ENCODE measurements at places on chromosomes 6 and 20.

DNA sequence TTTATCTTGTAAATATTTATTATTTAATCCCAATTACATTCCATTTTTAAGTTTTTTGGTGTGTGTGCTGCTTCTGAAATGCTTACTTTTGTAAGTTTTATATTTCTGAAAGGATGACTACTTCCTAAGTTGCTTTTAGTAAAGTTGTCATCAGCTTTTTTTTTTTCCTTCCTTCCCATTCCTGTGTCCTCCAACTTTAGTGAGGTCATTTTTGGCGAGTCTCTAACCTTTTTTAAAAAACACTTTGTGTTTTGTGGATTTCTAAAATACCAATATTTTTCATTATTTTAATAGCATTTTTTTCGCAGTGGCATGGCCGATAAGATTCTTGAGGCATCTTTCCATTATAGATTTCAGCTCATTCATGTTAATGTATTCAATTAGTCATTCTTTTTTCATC lies 30.9 kb downstream of the FIG4 start:
- DNase-seq = no peak

GRCh38 chr20:62402456-62403150 lies 4.5 kb downstream of the CABLES2 start:
- no peak for DNase-seq

DNA sequence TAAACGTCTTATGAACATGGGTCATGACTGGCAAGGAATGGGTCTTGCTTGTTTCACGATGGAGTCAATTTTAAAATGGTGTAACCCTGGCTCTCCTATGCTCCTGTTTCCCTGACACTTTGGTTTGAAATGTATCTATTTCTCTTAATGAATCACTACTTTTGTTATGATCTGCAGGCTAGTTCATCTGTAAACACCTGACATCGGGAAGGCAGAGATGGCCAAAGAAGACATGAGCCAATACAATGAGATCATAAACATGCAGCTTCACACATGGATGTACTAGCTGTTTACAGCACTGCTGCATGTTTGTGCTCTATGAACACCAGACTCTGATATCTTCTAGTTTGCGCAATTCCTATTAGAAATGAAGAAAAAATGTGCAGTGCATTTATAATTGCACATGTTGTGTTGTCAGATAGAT lies 11.0 kb upstream of the RAD21L1 start:
- no peak for DNase-seq

- DNase-seq = no peak
Measured at GRCh38 chr20:62025832-62026563, 39.7 kb downstream of the TAF4 start.

- no peak for DNase-seq
Measured at GRCh38 chr20:41005361-41005729, 23.3 kb upstream of the TOP1 start.

DNA sequence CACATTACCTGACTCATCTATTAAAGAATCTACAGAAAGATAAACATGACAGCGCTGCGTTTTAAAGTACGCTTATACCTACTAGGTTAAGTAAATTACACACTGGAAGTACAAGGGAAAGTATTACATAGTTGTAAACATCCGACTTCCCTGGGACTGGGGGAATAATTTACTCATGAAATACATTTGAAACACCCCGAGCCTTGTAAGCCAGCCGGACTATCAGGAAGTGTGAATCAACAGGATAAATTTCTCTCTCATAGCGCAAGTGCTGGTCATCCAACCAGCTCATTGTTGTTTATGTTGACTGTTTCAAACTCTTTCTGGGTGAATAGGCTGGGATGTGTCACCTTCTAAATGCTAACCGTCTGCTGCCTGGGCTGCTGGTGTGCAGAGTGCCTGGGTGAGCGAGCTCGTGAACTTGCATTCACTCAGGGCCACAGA lies 4.9 kb downstream of the BMP6 start:
- no peak for DNase-seq

GRCh38 chr6:109791301-109791700 lies 100.2 kb downstream of the FIG4 start:
- no peak for DNase-seq

- DNase-seq = no peak
Measured at GRCh38 chr20:17494201-17494600, 37.0 kb downstream of the BFSP1 start.

DNA sequence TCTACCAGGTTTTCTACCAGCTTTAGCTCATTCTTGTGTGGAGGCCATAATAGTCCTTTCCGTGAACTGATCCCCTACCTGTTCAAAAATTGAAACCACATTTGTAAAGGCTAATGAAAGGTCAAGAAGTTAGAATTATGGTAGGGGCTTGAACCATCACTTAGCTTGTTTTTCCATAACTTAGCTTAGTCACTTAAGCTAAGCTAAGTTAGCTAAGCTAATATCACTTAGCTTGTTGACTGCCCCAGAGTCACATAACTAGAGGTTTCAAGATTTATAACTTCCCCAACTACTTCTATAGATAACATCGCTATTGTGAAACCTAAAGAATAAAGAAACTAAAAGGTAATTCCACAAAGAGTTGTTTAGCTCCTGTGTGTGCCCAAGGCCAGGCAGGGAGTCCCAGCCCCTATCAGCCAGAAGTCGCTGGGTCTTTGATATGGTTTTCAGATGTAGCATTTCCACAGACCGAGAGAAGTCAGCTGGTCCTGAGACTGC lies 131.8 kb downstream of the VEGFA start:
- DNase-seq = no peak

- no peak for DNase-seq
Measured at GRCh38 chr6:132763269-132763668, 5.6 kb upstream of the VNN2 start.

- DNase-seq = no peak
Measured at GRCh38 chr6:97095311-97095850, 170.9 kb downstream of the KLHL32 start.

DNA sequence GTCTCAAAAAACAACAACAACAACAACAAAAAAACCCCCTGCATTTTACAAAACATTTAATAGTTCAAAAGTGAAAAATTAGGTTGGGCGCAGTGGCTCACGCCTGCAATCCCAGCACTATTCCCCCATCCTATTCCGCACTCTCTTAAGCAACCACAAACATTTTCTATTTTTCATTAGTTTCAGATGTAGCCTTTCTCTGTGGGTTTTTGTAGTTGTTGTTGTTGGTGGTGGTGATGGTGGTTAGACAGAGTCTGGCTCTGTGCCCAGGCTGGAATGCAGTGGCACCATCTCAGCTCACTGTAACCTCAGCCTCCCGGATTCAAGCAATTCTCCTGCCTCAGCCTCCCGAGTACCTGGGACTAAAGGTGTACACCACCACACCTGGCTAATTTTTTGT lies 6.4 kb upstream of the GMNN start:
- no peak for DNase-seq

DNA sequence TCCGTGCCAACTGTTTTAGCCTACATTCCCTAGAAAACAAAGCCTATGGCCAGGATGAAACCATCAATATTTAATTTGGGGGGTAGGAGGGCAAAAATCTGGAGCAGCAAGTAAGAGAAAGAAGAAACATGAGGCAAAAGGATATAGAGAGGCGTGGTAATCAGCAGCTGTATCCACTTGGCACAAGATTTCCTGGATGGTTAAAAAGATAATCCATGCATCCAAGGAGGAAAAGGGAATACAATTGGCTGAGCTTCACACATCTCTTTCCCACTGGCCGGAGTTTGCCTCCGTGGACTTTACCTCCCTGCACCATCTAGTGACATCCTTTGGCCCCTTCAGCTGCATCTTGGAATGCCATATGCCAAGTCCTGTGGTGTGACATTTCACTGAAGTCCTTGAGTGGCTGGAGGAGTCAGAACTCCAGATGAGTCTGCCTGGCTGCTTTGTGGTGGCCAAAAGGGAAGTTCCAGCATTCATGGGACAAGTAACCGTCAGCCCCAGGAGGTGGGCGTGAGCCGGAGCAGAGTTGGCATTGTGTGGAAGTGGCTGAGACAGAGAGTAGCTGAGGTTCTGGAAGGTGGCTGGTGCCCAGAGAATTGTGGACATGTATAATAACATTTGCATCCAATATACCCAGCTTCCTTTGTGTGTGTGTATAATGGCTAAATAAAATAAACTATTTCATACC lies 13.7 kb upstream of the TMX4 start:
- DNase-seq = no peak

DNA sequence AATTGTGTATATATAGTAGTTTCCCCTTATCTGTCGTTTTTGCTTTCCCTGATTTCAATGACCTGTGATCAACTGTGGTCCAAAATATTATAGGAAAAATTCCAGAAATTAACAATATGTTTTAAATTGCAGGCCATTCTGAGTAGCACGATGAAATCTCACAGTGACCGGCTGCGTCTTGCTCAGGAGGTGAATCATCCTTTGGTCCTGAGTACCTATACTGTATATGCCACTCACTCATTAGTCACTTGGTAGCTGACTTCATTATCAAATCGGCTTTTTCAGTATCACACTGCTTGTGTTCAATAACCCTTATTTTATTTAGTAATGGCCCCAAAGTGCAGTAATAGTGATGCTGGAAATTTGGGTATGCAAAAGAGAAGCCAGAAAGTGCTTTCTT lies 728.3 kb upstream of the EYS start:
- no peak for DNase-seq

- no peak for DNase-seq
Measured at GRCh38 chr20:9071976-9072726, 3.3 kb downstream of the PLCB4 start.

DNA sequence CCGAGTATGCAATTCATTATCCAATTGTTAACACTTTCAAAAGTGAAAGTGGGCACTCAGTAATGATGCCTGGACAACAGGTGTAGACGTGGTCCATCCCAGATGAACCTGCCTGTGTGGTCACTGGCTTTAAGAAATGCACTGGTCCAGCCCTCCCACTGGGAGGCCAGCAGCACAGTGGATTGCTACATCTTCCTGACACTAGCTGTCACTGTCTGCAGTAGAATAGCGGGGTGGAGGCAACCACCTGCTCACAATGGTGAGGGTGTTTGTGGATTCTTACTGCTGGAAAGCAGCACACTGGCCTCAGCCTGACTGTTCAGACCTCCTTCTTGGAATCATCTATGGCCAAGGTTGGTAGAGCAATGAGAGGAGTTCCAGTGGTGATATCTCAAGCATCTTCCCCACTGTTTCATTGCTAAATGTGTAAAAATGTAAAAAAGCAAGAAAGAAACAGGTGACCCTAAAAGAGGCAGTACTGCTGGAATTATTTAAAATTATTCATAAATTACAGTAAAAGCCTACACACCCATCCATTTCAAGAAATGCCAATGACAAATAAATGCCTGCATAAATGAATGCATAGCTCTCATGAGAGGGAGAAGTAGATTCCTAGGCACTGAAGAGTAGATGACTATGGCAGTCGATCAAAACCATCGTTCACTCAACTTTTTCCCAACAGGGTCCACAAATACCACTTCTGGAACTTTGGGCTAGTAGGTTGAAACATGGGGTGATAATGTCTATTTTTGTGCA lies 228.0 kb upstream of the PLN start:
- DNase-seq = no peak

DNA sequence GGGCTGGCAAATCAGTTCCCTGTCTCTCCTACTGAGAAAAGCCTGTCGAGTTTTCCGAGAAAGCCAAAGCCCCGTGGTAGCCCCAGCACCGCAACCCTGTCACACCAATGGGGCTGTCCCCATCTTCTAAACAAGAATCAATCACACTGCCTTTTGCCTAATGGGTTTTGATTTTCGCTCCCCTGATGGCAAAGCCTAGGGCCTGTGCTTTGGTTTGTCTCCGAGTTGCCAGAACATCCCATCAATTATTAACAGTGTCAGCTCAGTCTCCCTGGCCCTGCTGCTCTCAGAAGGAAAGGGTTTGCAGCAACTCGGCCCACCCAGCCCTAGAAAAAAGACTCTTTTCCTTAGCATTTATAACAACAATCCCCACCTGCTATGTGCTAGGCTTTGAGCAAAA lies 4.2 kb downstream of the KCNB1 start:
- no peak for DNase-seq

GRCh38 chr20:46699651-46700359 lies 9.6 kb upstream of the SLC2A10 start:
- no peak for DNase-seq

GRCh38 chr20:2285193-2285592 lies 10.6 kb upstream of the TGM3 start:
- DNase-seq = no peak

GRCh38 chr6:128310451-128310850 lies 209.9 kb downstream of the PTPRK start:
- DNase-seq = no peak

GRCh38 chr20:33753763-33754162 lies 22.0 kb downstream of the ZNF341 start:
- no peak for DNase-seq

- DNase-seq = no peak
Measured at GRCh38 chr20:57280221-57280620, 13.8 kb upstream of the BMP7 start.

GRCh38 chr6:112951829-112952228 lies 604.7 kb downstream of the RFPL4B start:
- DNase-seq = no peak

GRCh38 chr20:8557711-8558110 lies 425.6 kb downstream of the PLCB1 start:
- DNase-seq = no peak

GRCh38 chr20:21511850-21512633 lies 1.8 kb downstream of the NKX2-2 start:
- DNase-seq = no peak

DNA sequence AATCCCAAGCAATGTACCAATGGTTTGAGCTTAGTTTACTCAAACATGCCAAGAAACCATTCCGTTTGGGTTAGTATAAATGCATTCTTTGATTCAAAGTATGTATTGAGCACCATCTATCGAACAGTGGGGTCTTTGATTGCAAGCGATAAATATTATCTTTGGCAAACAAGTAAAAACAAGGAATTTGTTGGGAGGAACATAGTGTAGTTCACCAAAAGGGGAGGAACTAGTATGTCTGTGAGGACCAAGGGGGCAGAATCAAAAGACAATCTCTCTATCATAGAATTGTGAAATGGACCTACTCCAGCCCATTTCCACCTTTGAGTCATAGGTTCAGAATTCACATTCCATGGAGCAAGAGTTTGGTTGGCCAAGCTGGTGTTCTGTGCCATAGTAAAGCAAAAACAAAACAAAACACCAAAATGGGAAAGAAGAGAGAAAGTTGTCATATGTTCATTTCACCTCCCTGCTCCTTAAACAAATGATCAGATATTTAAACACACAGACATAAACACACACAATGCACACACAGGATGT lies 266.0 kb downstream of the TSHZ2 start:
- DNase-seq = no peak

- no peak for DNase-seq
Measured at GRCh38 chr6:27375613-27376079, 12.9 kb upstream of the ZNF391 start.

- DNase-seq = no peak
Measured at GRCh38 chr20:1788044-1788443, 107.2 kb upstream of the SIRPA start.

- DNase-seq = no peak
Measured at GRCh38 chr20:62956387-62957135, 4.1 kb downstream of the SLC17A9 start.

GRCh38 chr6:150573041-150573681 lies 26.5 kb upstream of the PLEKHG1 start:
- DNase-seq = no peak

- DNase-seq = no peak
Measured at GRCh38 chr6:101352316-101352715, 41.2 kb upstream of the GRIK2 start.

GRCh38 chr6:123022975-123023374 lies 26.9 kb downstream of the CLVS2 start:
- no peak for DNase-seq

- DNase-seq = no peak
Measured at GRCh38 chr20:44736170-44737021, 9.3 kb upstream of the KCNK15 start.
